CD4-positive, alpha-beta T cell treated with Interleukin-21 for 1 hour (primary cell): ENCODE measurements at places on chromosomes 2 and 18.

- DNase-seq: no peak
These were observed 40.5 kb upstream of the ITPRID2 start for GRCh38 chr2:181850936-181851560.

- DNase-seq: no peak
These were observed 89.1 kb downstream of the ALPK2 start for GRCh38 chr18:58539659-58540380.

- DNase-seq: no peak
These were observed 17.9 kb downstream of the KCNIP3 start for GRCh38 chr2:95314964-95315611.

DNA sequence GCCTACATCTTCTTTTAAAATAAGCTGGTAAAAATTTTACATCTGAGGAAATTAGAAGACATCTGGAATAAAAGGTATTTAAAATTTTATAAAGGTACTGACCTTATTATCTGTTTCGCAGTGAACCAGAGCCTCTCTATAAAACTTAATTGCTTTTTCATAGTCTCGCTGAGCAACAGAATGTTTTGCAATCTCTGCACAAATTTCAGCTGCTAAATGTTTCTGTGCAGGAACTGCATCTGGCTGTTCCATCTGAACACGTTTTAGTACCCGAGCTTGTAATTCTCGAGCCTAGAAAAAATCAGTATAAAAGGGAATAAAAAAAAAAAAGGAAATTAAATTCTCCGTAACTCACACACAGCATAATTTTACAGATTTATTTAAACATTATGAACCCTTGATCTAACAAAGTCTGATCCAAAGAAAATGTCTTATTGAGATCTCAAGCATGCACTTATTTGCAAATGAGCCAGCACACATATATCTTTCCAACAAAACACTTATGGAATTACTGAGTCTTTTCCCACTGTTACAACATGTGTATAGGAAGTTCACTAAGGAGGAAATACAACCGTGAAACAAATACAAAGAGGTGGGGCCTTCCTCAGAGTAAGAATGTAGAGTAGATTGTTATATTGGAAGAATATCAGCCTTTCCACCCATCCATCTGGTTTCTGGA is 51.8 kb downstream of the TTC21B start:
- DNase-seq: no peak

DNA sequence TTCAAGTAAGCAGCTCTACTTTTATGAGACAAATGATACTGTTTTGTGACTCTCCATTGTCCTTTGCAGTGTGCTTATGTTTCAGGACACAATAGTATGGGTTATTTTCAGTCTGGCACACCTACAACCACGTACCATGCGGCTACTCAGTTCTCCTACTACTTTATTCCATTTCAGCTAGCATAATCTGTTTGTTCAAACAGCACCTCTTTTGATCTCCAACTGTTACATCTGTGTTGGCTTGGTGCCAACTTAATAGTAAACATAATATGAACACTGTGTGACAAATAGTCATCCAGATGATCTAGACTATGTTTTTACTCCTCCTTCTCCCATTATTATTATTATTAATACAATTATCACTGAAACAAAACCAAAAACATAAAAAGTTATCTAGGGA is 40.5 kb downstream of the MYO3B start:
- DNase-seq: no peak

- DNase-seq: no peak
These were observed 51.2 kb downstream of the MTERF4 start for GRCh38 chr2:241050624-241051577.
